Umbilical cord (tissue), 2 donors: ENCODE measurements at places on chromosomes 16 and 17. TPM values are rescaled to one million over a fixed set of nuclear protein-coding genes. Genes with fewer than 3 reads are reported as not detected.
A peak's percentile ranks its signal among the peaks of the same experiment; 100 is the strongest.

- peak; percentile 20 for DNase-seq
These were observed 1480.2 kb upstream of the GOT2 start for GRCh38 chr16:60214311-60214710.

DNA sequence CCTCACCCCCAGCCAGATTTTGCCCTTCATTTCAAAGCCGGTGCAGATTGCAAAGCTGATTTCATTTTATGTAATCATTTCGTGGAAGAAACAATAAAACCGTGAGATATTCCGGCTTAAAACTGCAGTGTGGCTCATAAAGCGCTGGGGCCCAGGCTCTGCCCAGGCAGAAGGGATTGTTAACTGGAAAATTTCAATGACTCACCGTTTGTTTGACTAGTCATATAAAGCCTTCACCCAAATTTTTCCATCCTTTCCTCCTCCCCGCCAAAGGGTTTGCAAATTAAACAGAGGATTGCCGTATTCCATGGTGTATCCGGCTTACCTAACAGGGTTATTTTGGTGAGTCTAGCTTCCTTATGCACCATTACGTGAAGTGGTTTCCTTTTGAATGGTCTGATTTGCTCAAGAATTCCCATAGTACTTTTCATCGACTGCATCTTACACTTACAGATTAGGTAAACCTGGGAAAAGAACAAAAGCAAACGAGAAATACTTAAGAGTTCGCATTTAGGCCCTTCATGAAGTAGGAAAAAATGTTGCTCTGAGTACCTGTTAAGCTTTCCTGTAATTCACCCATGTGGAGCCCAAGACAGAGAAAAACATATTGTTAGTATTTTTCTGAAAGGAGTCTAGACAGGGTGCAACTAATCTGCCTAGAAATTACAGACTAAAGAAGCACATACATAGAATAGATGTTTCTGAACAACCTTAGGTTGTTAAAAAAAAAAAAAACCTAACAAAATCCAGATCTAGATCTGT lies 949 bp upstream of the GSPT1 start:
- DNase-seq = peak; percentile 20

DNA sequence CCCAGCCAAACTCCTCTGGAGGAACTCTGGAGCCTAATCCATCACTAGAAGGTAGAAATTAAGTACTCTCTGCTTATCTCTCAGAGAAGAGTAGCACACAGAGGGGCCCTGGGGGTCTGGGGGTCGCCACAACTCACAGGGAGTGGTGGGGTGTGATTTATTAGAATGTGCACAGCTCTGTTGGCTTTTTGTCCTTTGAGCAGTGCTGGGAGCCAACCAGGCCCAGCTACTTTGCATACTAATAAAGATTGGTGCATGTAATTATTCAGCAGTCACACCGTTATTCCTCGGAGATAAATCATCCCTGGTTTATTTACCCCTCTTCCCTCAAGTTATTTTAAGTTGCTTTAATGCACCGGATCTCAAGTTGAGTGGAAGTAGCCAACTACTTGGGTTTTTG lies 606.7 kb upstream of the EEF2KMT start:
- no peak for DNase-seq

GRCh38 chr17:69350911-69351310 lies 24.0 kb upstream of the ABCA5 start:
- DNase-seq = no peak

DNA sequence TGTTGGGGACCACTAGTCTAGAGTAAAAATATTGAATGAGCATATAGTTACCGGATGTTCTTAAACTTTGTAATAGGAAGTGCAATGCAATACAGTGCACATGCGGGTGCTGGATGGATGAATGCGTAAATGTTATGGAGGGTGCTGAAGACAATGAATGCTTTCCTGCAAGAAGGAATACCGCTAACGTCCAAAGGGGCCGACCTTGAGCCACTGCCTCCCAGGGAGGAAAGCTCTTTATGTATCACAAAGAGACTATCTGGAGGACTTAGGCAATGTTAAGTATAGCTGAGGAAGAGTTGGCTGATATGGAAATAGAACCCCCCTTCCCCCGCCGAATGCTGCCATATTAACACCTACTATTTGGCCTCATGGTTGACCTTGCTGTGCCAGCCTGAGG lies 27.5 kb upstream of the SHCBP1 start:
- no peak for DNase-seq

DNA sequence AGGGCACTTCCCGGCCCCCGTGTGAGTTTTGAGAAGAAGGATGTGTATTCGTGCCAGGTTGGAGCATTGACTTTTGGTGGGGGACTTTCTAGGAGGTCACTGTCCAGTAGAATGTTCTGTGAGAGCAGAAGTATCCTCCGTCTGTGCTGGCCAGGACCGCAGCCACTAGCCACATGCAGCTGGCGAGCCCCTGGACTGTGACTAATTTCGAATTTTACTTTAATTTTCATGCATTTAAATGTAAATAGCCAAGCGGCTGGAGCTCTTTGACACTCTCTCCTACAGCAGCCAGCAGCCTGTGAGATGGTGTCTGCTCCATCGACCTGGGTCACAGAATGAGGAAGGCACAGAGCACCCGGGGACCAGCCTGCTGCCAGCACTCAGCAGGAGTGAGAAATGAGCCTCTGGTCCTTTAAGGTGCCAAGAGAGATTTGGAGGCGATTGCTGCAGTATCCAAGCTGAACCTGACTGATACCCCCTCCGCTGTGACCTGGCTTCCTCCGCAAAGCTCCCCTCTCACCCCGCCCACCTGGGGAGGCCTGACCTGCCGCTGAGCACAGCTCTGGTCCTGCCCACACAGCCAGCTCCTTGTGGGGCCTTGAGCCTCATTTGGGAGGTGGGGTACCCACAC lies 7.8 kb downstream of the ATP2A3 start:
- no peak for DNase-seq

DNA sequence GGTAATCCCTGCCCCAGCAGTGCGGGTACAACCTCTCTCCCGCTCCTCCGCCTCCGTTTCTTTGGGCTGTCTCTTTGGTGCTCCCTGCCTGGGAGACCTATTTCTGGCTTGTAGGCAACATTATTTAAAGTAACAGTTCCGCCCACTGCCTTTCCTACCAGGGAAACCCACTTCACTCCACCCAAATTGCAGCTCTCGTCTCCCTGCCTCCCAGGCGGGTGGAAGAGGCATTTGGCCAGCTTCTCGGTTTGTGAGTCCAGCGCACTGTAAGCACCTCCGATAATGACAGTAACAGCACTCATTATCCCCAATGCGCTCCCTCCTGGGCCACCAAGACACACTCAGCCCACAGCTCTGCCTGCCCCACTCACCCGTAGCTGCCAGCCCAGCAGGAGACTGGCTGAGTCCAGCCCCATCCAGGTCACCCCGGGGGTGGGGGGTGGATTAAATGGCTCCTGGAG lies 165.1 kb upstream of the CDC42EP4 start:
- peak; percentile 14 for DNase-seq

DNA sequence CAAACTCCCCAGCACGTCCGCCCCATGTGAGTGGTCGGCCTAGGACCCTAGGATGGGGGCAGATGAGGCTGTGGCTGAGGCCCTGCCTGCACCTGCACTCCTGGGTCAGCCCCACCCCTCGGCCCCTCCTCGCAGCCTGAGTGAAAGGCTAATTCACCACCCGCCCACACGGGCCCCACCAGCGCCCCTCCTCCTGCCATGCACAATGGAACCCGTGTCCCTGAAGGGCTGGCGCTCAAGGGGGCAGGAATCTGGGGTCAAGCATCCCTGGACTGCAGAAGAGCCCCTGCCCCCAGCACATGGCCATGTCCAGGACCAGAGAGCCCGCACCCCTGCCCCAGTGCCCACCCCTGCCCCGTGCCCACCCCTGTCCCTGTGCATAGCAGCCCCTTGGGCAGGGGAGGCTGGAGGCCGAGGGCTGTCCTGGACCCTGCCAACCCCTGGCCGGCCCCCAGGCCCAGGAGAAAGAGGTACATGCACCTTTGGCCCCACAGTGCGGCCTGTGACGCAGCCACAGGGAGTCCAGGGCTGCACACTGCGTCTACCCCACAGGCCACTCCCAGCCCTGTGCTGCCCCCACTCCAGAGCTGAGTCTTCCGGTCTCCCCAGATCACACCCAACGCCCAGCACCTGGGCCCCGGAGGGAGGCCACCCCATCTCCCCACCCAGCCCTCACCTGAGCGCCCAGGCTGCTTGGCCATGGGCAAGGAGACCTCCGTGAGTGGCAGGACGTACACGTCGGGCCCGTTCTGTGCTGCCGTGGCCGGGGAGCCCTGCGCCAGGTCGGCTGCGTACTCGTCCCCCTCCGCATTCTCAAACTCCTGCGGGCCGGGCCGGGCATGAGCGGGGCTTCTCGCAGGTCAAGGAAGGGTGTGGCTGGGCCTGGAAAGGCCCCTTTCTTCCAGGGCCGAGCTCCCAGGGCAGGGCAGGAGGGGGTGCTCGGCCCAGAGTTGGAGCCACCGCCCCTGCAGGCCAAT lies 34.6 kb upstream of the PVALEF start:
- DNase-seq = no peak

DNA sequence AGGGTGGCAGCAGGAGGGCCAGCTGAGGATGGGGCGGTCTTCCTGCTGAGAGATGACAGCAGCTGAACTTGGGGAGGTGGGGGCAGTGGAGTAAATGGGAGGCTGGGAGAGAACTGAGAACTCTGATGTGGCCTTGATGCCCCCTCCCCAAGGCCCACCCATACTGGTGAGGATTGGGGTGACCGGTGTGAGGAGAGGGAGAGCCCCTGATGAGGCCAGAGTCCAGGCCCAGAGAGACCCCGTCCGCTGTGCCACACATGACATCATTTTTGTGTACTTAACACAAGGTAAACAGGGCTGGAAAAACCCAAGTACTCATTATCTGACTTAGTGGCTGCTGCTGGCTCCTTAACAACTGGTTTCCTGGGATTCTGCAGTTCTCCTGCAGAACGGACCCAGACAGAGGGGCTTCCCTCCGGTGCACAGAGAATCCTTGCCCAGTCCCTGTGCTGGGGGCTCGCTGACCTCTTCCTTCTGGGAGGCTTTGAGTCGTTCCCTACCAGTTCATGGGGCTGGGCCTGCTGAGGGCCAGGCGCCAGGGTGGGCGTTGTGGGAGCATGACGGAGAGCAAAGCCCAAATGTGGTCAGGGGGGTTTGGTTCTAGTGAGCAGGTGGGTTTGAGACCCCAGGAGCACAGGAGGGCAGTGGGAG lies 207.6 kb downstream of the RAB11FIP4 start:
- no peak for DNase-seq

- DNase-seq = no peak
These were observed at the start of gene HBZ for GRCh38 chr16:152141-153128. Gene HBZ, plus strand, starts transcription at chr16:152644. Its CDS starts 266 bp downstream, at chr16:152910.

GRCh38 chr17:1002771-1003555 lies 6.0 kb downstream of the TIMM22 start:
- DNase-seq = no peak

- no peak for DNase-seq
These were observed 15.9 kb downstream of the RGS11 start for GRCh38 chr16:259814-260253.

- DNase-seq = no peak
These were observed 2.2 kb downstream of the GALNS start for GRCh38 chr16:88854306-88855111.

- DNase-seq = no peak
These were observed 39.3 kb upstream of the MAP2K6 start for GRCh38 chr17:69375229-69375628.

- DNase-seq = peak; percentile 95
These were observed 60.5 kb downstream of the CREBBP start for GRCh38 chr16:3819746-3820724.

DNA sequence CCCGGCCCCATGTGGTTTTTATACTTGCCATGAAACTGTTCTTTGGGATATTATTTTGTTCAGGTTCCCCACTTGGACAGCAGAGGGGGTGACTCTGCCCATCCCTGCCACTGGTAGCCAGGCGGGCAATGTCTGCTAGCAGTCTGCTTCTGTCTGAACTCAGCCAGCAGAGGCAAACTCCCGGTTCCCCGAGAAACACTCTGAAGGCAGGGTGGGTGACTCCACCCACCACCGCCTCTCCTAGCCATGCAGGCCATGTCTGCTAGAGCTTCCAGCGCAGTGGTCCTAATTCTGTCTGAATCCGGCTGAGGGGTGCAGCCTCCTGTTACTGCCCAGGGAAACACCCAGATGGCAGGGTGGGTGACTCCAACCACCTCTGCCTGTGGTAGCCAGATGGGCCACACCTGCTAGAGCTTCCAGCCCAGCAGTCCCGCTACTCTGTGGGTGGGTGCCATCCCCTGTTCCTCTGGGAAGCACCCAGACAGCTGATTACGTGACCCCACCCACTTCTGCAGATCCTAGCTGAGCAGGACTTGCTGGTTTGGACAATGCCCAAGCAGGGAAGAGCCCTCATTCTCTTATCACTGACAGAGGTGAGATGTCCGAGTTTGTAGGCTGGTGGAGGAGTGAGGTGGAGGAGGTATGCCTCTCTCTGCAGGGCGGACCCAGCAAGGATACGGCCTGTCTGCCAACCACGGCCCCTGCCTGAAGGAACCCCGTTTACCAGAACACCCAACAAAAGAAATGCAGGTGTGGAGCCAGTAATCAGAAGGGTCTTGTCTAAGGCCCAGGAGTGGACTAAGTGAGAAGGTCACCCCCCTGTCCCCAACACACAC lies 22.4 kb downstream of the NLRP1 start:
- DNase-seq = no peak

DNA sequence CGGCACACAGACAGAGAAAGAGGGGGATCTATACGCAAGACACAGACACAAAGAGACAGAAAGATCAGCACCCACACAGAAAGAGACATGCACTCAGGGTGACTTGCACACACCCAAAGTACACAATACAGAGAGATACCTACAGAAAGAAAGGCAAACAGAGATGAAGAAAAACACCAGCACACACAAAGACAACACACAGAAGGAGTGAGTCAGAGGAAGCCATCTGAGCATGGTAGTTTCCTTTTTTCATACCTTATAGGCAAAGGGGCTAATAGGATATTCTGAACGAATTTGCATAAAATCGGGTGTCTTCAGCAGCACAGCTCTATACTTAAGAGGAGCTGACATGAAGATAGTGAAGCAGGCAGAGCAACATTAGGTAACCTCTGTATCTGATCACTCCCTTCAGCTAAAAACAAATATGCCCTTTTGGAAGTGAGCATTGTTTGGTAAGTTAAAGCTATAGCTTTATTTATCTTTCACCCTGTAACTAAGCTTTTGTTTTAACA lies 198.6 kb downstream of the AATF start:
- DNase-seq = no peak

Gene RGS9
- 20.0 TPM for total RNA-seq

Gene SLC5A10
- total RNA-seq = 0.48 TPM

Gene KRT28
- total RNA-seq = 3.6 TPM

Gene MEIOC
- total RNA-seq = 8.9 TPM

Gene ETV4
- total RNA-seq = not detected

Gene CLDN9
- total RNA-seq = not detected

Gene KRTAP4-4
- 2.6 TPM for total RNA-seq

Gene CCDC78
- total RNA-seq = 0.24 TPM
